ENCODE measurements at places on chromosomes 1 and 21.

DNA sequence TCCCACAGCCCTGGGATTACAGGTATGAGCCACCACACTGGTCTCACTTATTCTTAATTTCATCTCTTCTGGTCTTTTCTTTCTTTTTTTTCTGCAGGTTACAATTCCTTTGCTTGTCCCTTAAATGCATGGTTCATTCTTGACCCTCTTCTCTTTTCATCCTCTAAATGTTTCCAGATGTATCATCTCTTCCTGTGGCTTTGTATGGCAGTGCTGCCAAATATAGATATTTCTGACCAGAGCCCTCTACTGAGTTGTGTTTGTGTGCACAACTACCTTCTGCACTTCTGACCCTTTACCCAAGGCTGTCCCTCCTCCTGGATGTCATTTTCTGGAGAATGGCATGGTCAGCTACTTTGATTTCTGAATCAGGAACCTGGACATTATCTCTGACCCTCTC, 32.5 kb downstream of the OLFML3 start:
- DNase-seq: no peak

- DNase-seq: no peak
Measured at GRCh38 chr1:70659891-70660290, 248.8 kb downstream of the CTH start.

GRCh38 chr1:171173069-171173468, 12.0 kb upstream of the FMO2 start:
- DNase-seq: no peak

GRCh38 chr1:204977318-204977717, 65.7 kb upstream of the CNTN2 start:
- DNase-seq: no peak

- DNase-seq: no peak
Measured at GRCh38 chr1:26597629-26598039, 68.1 kb downstream of the RPS6KA1 start.

- DNase-seq: peak; percentile 27
Measured at GRCh38 chr1:40399984-40400704, 26.6 kb downstream of the SMAP2 start.

DNA sequence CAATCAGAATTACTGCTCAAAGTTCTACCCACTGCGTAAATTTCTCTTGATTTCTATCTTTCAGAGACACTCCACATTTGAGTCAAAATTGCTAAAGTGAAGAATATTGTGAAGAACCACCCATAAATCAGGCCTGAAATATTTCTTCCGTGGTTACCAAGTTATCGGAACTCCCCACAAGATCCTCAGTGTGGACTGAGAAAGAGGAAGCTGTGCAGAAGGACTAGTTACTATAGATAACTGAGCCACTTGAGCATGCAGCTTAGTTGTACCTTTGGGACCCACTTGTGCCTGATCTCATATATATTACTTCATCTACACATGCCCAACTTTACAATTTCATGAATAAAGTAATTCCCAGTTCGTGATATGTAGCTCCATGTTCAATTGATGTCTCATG, 18.4 kb downstream of the RWDD3 start:
- DNase-seq: no peak

DNA sequence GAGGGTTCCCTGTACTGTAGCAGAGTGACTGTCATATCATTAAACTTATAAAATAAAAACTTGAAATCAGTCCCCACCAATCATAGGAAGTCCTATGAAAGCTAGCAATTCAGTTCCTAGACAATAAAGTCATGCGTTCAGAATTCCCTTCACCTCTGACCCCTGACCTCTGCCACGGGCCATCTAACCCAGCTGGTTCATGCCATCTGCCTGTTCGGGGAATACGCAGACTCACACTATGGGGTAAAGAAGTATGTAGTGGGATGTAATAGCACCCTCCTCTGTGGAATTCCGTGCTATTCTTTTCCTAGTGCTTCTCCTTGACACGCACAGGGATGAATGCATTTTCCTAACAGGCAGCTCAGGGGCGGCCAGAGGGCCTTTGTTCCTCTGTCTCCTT, 2.1 kb downstream of the GSTM4 start:
- DNase-seq: no peak

GRCh38 chr1:18142969-18143368, 35.4 kb downstream of the IGSF21 start:
- no peak for DNase-seq

GRCh38 chr1:113872219-113872935, 865 bp upstream of the PTPN22 start:
- peak; percentile 30 for DNase-seq

DNA sequence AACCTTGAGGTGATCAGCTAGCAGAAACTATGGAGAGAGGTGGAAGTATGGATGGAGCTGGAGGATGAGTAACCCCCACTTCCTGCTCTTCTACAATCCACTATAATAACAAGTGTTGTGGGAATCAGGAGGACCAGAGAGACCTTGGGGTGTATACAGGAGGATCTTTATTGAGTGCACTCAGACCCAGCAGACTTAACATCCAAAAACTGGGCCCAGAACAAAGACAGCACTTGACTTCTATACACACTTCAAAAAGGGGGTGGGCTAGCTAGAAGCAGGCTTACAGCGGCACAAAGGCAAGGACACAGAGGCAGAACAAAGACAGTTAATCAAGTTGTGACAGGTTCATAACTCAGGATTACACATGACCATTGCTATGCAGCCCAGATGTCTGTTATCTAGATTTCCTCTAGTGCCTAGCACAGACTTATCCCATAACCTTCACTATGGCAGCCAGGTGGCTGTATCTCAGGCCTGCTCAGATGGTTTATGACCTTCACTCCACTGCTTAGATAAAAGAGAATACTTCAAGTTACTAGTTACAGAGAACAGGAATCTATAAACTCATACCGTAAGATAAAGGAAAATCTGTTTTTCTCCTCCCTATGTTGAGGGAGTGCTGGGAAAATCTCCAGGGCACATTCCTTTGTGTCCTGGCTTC, 36.1 kb upstream of the PADI2 start:
- DNase-seq: no peak

- DNase-seq: no peak
Measured at GRCh38 chr1:94865360-94865759, 45.2 kb downstream of the SLC44A3 start.
